ENCODE measurements at places on chromosomes 3 and 15.

GRCh38 chr15:55661428-55661827 lies 73.3 kb upstream of the PYGO1 start:
- DNase-seq, result no peak

DNA sequence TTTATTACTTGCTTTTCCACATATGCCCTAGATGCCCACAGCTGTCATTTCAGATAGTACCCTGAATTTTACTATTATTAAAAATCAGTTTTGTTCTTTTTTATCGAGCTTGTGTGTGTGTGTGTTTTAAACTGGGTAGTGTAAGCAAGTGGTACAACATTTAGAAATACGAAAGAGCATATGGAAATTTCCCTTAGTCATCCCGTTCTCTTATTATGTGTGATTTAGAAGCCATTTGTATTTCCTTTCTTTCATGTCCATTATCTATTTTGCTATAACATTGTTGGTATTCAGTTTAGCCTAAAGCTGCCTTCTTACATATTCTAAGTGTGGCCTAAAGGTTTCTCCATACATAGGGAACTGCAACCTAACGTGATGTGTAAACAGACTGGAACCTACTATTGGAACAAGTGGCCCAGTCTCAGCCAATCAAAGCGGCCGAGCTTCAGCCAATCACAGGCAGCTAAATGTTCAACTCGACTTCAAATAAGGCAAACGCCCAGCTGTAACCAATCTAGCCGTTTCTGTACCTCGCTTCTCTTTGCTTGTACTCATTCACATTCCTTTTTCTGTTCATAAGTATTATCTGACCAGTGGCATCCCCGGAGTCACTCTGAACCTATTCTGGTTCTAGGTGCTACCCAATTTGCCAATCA lies 14.7 kb upstream of the SYN2 start:
- no peak for DNase-seq

DNA sequence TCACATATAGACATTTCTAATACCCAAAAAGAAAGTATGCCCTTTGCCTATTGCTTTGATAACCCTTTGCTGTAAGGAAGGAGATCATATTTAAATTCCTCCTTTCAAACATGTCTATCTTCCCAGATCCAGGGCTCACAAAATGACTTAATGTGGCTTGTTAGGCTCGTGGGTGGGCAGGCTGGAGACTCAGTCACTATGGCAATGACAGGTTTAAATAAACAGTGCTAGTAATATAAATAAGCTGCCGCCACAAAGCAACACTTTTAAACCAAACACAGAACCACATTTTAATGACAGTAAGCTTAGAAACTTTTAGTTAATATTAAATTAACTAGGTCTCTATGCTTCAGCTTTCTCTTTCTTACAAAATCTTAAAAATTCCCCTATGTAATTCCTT lies 616.0 kb upstream of the NAALADL2 start:
- no peak for DNase-seq

DNA sequence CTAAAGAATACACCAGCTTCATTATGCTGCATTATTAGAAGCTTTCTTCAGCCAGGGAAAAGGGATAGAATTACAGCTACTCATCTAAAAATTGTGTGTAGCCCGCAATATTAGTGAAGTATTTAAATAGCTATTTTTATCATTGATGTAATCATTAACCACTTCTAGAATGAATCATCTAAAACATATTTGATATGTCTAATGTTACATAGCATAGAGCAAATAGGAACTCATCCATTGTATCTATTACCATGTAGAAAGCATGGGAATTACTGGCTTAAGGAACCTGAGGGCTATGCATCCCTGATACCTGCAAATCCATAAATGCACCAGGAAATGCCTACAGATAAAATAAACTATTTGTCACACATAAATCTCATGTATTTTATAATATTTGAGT lies 54.5 kb upstream of the VGLL3 start:
- DNase-seq, result no peak

GRCh38 chr3:117793622-117794265 lies 1084.2 kb downstream of the TUSC7 start:
- no peak for DNase-seq

GRCh38 chr3:13072239-13072599 lies 1.0 kb downstream of the IQSEC1 start:
- DNase-seq, result no peak
